Activated T-cell treated with anti-CD3 and anti-CD28 coated beads for 24 hours (primary cell): ENCODE measurements at places on chromosomes 12 and 14.
A peak's percentile ranks its signal among the peaks of the same experiment; 100 is the strongest.

- no peak for DNase-seq
Observed at GRCh38 chr12:27578689-27579372, 54.8 kb downstream of the PPFIBP1 start.

DNA sequence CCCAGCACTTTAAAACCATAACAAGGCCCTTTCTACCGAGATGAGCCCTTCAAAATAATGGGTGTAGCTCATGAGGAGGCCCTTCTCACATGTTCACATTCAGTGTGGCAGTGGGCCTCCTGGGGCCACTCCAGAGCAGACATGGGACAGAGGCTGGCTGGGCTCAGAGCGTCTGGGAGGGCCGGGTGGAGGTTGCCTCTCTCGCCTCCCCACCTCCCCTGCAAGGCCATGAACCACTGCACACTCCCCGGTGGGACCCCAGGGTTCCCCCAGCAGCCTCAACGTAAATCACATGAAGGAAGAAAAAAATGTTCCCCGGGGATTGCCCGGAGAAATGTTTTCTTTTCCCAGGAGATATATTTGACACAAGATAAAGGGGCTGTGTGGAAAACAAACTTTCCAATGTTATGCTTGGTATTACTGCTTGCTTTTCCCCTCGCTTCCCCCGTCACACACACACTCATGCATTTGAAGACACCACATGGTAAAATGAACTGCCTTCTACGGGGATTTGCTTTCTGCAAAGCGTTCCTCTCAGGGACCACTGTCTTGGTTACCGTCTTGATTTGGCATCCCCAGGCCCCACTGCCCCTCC, 190.7 kb upstream of the CCND2 start:
- no peak for DNase-seq

- DNase-seq: no peak
Observed at GRCh38 chr12:38508246-38508645, 191.7 kb downstream of the ALG10B start.

- no peak for DNase-seq
Observed at GRCh38 chr14:71597955-71598660, 334.1 kb upstream of the RGS6 start.

DNA sequence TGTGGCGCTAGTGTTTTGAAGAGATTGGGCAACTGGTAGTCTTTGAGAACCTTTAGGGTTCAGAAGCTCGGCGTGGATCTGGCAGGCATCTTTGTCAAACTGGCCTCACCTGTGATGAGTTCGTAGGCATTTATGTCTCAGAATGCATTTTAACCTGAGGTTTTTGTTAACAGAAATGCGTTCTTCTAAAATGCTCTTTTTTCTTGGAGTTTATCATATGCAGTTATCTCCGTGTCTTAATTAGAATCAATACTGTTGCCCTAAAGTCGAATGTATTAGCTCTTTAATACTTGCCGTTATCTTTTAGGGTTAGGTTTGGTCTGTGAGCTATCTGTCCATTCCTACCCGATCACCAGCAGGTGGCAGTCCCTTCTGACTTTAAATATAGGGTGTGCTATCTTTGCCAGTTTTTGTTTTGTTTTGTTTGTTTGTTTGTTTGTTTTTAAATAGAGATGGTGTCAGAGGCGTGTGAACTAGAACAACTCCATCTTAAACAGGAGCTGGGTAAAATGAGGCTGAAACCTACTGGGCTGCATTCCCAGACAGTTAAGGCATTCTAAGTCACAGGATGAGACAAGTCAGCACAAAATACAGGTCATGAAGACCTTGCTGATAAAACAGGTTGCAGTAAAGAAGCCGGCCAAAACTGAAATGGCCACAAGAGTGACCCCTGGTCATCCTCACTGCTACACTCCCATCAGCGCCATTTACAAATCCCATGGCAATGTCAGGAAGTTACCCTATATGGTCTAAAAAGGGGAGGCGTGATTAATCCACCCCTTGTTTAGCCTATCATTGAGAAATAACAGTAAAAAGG, 1.4 kb downstream of the ATF1 start:
- peak; percentile 20 for DNase-seq

DNA sequence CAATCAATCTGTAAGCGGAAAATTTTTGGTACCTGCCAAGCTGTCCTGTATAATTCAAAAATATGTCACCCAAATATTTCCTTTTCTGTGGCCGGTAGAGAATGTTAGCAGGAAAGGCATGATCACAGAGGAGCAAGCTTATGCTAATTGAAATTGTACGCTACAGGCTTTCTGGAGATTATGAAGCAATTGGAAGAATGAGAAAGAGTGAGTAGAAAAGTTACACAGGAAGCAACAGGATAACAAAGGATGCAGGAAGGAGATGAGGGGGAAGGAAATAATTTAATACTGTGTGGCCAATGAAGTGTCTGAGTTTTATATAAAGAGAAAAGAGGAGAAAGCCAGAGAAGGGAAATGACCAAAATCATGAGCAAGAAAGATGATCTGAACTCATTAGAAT, 627.2 kb upstream of the STXBP6 start:
- no peak for DNase-seq

DNA sequence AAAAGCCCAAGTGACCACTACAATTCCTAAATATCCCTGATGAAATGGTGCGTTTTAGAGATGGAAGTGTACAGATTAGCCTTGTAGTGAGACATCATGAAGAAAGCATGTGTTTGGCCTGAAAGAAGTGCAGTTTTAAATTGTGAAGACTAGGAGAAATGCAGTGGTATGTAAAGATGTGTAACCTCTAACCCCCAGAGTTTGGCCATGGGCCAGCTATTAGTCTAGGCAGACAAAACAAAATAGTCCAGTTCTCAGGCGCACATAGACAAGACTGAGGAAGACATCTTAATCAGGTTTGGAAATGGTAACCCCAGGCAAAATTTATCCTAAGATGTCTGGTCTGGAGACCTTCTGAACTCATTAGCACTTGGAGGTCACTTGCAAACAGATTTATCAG, 23.4 kb downstream of the WBP11 start:
- DNase-seq: no peak

DNA sequence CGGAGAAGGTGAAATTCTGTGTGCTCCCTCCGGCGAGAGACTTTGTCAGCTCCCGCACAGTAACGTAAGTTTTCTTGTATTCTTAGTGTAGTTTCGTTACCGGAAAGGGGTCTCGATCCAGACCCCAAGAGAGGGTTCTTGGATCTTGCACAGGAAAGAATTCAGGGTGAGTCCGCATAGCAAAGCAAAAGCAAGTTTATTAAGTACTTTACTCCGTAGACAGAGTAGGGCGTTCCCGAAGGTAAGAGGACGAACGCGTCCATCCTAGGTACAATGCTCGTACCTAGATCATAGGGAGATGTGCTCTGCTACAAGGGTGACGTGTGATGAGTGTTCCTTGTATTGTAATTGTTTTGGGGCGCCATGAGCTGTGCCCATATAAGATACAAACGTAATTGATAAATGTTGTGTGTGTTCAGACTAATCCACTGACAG, 293 bp downstream of the IFI27L1 start:
- no peak for DNase-seq

- DNase-seq: no peak
Observed at GRCh38 chr14:91780452-91780851, 48.6 kb upstream of the CATSPERB start.

- no peak for DNase-seq
Observed at GRCh38 chr14:104802394-104803184, 1.7 kb downstream of the ZBTB42 start.

DNA sequence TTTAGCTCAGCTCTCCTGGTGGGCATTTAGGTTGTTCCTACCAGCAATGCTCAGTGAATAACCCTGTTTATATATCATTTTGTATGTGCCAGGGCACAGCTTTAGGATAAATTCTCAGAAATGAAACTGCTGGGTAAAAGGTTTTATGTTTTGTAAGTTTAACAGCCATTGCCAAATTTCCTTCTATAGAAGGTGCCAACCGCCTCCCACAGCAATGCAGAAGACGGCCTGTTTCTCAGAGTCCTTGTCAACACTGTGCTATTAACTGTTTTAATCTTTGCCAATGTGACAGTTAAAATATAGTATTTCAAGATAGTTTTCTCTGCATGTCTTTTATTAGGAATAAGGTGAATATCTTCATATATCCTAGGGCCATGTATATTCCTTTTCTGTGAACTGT, 65.0 kb downstream of the PPP1R13B start:
- no peak for DNase-seq

DNA sequence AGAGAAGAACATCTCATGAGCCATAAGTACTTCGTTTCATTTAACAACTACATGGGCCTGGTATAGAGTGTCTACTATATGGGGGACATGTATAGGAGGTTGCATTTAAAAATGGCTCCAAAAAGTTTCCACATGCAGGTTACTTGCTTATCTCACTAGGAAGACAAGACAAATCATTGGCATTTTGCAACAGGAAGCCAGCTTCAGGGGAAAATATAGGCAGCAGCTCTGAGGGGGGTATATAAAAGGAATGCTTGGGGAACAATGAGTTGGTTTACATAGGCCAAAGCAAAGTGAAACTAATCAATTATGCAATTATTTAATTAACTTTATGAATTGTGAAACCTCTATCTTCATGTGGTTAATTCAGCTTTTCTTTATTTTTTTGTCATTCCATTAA, 225.3 kb downstream of the KCNH5 start:
- no peak for DNase-seq

DNA sequence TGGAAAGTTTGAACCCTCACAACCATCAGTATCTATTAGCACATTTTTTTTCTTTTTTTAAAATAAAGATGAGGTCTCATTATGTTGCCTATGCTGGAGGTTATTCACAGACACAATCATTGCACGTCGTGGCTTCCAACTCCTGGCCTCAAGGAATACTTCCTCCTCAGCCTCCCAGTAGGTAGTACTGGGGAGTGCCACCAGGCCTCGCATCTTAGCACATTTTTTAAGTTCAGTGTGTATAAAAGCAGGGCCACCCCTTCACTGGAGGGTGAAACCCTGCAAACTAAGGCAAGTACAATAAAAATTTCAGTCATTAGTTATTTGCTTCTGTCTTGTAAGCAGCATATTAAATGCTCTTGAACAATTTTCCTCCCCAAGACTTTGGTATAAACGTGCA, 114.2 kb upstream of the SINHCAF start:
- DNase-seq: no peak

DNA sequence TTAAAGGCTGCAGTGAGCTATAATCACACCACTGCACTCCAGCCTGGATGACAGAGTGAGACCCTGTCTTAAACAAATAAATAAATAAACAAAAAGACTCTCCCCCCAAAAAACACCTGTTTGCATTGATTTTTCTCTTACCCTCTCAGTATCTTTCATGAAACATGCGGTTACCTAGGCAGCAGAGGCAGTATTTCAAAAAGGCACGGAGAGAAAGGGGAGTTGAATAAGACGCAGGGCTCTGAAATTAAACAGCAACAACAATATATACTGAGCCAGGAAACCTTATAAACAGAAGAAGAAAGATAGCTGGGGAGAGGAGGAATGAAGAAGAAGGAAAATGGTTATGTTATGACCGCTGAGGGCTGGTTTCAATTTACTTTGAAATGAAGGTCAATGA, 277.6 kb downstream of the BTG1 start:
- no peak for DNase-seq

GRCh38 chr12:64656429-64656828, 46.1 kb downstream of the RASSF3 start:
- no peak for DNase-seq

DNA sequence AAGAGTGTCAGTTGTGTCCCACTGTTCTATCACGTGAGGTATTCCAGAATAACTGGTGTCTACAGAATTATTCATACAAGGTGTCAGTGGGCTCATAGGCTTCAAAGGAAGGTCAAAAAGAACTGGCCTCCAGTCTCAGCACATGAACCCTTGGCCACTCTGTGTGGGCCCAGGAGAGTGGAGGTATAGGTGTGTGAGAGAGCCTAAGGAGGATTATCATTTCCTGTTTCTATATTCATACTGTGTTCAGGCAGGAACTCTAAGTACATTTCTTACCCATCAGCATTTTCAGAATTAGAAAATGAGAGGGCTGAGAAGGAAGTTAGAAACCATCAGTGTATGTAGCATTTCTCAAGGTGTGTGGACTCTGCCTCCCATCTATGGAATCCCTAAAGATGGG, 87.0 kb downstream of the BTG1 start:
- no peak for DNase-seq
